ENCODE measurements at places on chromosomes 3 and 15. TPM values are rescaled to one million over a fixed set of nuclear protein-coding genes. Genes with fewer than 3 reads are reported as not detected.

CELSR3 gene
- 1.4 TPM for total RNA-seq

CHST13 gene
- total RNA-seq = not detected

WNT5A gene
- total RNA-seq = 12.0 TPM

NPAP1 gene
- not detected for total RNA-seq

PFKFB4 gene
- total RNA-seq = 6.8 TPM

CCDC14 gene
- 27.6 TPM for total RNA-seq

C3orf22 gene
- not detected for total RNA-seq

UBL7 gene
- total RNA-seq = 39.8 TPM

CHRNA5 gene
- total RNA-seq = 21.0 TPM

ILDR1 gene
- total RNA-seq = not detected

SERINC4 gene
- total RNA-seq = 0.12 TPM

GRCh38 chr15:31605467-31605931 lies 278.9 kb downstream of the KLF13 start:
- no peak for DNase-seq

GRCh38 chr3:148178503-148178902 lies 519.2 kb upstream of the AGTR1 start:
- DNase-seq = peak; percentile 14

DNA sequence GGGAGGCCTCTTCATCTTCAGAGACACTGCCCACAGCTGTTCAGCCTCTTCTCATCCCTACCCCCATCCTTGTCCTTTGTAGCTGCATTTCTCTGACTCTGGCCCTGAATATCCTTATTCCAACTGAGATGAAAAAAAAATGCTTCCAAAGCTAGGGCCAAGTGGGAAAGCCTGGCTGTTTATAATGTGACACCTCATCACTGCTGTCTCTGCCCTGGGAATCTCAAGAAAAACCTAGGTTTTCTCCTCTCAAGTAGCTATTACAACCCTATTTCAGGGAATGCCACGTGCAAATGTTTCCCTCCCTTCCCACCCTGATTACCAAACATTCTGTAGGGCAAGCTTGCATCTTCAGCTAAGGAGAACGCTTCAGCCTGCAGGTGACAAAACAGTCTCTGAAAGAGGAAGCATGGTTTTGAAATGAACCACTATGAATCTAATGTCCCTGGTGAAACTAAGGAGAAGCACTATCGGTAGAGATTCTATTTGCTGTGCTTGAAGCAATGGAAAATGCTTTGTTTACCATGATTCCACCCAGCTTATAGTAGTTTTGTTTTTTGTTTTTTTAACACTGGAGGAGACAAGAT lies 65.4 kb downstream of the USF3 start:
- DNase-seq = no peak

GRCh38 chr15:75531041-75531450 lies 48.1 kb downstream of the PTPN9 start:
- no peak for DNase-seq

GRCh38 chr3:66411961-66412887 lies 88.6 kb downstream of the LRIG1 start:
- no peak for DNase-seq

- DNase-seq = peak; percentile 41
These were observed 79.8 kb downstream of the ABHD5 start for GRCh38 chr3:43770426-43771103.

- DNase-seq = no peak
These were observed 39.7 kb downstream of the CA12 start for GRCh38 chr15:63341898-63342297.

DNA sequence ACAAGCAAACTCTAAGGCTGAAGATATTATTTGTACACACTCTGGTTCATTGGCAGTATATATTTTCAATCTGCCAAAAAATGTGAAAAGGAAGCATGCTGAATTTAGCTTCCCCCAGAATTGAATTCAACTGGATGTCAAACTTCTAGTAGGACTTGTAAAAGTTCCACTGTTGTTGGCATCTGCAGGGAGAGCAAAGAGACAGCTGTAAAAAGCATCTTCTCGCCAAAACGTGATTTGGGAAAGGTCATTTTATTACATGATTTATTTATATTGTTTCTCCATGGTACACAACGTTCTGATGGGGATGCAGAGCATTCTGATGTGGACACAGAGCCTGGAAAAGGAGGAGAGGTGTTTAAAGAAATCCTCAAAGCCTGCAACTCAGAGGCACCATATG lies 196.7 kb upstream of the ADAMTS9 start:
- no peak for DNase-seq

DNA sequence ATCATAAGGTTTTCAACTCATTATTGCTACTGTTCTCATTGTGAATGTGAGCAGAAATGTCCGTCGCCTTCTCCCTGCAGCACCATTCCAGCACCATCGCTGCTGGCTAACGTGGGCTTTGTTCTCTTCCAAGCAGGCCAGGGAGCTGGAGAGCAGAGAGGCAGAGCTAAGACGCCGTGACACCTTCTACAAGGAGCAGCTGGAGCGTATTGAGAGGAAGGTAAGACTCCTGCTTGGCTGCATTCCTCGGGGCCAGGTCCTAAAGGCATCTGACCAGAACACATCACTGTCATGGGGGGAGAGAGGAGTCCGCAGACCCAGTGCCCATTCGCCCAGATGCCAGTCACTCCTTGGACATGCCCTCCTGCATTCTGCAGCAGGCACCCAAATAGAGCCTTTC lies 130.4 kb upstream of the PLXNA1 start:
- no peak for DNase-seq

DNA sequence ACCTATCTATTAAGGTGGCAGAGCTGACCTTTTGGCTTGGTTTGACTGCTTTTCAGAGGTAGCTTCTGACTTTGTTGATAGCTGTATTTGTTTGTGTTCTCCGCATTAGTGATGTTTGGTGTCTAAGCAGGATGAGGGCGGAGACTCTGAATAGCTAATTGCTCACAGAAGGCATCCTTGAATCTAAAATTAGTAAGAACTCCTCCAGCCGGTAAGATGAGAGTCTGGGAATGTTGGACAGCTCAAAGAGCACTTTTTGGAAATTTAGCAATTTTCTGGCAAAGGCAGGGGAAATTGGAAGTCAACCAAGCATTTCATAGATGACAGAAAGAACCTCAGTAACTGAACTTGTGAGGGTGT lies 174.1 kb downstream of the KLHL25 start:
- DNase-seq = no peak
